ENCODE measurements at places on chromosomes 6 and 20.
A peak's percentile ranks its signal among the peaks of the same experiment; 100 is the strongest.

GRCh38 chr20:13819885-13820645, 35.2 kb downstream of the NDUFAF5 start:
- no peak for DNase-seq

DNA sequence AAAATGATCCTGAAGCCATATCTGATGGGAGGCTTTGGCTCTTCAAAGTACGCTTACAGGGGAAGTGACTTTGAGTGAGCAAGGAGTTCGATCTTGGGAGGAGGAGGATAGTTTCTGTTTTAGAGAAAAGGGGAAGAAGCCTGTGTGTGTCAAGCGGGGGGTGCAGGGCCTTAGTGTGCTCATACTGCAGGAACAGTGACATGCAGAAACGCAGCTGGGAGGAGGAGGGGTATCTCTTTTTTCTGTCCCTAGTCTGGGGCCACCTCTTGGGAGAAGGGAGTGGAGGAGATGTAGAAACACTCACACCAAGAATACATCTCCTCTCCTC, 19.8 kb downstream of the SIRPD start:
- no peak for DNase-seq

DNA sequence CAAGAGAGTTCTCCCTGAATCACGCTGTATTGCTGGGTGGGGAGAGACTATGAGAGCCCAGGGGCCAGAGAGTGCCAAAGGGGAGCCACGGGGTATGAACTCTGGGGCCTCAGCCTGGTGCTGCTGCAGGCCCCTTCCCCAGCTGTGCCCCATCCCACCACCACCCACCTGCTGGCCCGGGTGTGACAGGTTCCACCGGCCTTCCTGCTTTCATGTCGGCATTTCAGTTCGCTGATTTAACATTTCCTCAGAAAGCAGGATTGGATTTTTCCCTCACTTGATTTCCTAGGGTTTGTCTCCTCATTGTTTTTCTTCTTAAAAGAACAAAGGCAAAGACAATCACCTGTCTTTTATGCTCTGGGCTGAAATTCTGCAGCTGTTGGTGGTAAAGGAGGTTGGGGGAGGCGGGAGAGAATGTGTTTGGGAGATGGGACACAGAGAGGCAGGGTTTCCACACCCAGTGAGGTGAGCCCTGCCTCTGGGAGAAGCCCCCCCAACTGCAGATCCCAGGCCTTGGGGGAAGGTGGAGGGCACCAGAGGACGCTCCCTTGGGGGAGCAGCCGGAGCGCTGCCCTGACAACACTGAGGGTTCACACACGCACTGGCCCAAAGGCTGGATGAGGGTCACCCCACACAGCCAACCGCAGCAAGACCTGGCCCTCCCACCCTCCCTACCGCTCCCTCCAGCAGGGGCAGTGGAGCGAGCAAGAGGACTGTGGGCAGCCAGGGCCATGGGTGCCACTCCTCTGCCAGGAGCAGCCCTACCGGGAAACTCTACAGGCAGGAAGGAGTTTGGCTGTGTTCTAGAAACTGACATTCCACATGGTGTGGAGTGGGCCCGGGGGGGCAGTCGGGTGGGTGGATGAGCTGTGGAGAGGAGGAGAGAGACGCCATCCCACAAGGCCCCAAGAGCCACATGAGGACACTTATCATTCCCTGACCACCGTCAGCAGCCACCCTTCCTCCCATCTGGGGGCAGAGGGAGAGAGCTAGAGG, 10.5 kb upstream of the MLN start:
- DNase-seq, result no peak

- DNase-seq, result no peak
These were observed 158.0 kb downstream of the PHF3 start for GRCh38 chr6:63793465-63794137.

DNA sequence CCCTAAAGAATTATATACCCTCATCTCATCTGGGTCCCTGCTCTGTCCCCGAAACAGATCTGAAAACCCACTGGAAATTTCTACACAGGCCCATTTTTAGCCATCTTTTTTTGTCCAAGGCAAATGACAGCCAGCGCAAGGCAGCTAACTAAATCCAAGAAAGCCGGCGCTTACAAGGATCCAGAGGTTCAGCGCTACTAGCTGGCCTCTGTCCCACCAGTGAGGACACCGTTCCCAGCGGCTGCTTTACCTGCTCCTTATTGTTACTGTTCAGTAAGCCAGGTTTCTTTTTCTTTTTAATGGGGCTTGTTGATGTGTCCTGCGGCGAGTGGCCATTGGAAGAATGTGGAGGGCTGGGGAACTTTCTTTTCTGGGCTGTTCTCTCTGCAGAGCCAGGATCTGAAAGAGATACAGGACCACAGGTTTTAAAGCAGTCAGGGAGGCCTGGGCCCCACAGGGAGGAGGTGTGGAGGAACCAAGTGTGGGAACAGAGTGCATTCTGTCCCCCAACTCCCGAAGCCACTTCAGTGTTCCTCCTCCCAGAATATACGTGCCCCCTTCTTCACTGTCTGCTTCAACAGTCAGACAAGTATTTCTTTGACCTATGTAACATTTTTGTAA, 46.6 kb downstream of the ZMYND8 start:
- DNase-seq, result no peak

GRCh38 chr6:134201716-134202115, 116.2 kb downstream of the SGK1 start:
- DNase-seq, result no peak

- DNase-seq, result no peak
These were observed 89.4 kb downstream of the GRM4 start for GRCh38 chr6:34056305-34057108.

DNA sequence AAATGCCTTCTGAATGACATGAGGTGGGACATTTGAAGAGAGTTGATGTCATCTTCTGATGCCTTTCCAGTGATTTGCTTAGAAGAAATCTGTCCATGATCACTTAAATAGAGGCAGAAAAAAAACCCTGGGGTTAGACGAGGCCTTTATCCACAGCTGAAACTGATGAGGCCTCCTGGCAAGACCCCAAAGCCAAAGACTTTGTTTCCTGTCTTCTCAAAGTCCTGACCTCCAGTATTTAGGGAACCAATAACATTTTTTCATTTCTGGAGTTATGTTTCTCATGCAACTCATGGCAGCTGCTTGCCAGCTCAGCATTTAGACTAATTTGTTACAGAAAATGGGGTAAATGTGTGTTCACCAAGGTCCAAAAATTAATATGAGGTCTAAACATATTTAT, 248.0 kb upstream of the PRDM1 start:
- DNase-seq, result no peak

DNA sequence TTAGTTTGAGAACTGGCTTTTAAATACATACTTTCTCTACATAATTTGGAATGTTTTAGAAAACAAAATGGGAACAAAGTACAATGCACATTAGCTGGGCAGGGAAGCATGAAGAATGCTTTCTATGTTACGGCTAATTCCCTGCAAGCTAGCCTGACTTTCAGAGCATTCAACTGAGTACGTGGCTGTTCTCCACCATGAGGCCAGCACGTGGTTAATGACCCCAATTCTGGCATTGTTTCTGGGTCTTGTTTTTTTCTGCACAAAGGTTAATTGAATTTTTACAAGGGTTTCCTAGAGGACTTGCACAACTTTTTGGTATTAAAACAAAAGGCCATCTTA, 208.6 kb upstream of the AGPAT4 start:
- DNase-seq, result no peak

- DNase-seq, result no peak
These were observed 23.3 kb downstream of the RNF146 start for GRCh38 chr6:127289934-127290333.

- no peak for DNase-seq
These were observed 546.1 kb upstream of the CHD6 start for GRCh38 chr20:42164121-42164890.

DNA sequence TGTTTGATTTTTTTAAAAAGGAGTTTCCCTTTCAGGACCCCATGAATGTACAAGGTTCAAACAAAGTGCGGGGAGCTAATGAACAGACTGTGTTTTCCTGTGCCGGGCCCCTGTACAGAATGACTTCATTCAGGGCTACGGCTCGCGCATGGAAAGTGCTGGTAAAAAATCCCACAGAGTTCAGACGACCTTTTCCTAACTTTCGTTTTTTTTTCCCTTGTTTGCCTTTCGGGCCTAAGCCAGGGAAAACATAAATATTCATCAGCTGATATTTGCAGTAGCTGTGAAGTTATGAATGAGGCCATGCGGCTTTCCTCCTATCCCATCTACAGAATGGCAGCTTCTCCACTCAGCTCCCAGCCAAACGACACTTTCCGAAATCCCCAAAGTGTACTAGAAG, 74.0 kb downstream of the HAO1 start:
- no peak for DNase-seq

GRCh38 chr20:10667560-10668167, 6.1 kb downstream of the JAG1 start:
- no peak for DNase-seq

GRCh38 chr6:26251354-26252076, 113.5 kb upstream of the BTN3A2 start:
- DNase-seq, result peak; percentile 79

DNA sequence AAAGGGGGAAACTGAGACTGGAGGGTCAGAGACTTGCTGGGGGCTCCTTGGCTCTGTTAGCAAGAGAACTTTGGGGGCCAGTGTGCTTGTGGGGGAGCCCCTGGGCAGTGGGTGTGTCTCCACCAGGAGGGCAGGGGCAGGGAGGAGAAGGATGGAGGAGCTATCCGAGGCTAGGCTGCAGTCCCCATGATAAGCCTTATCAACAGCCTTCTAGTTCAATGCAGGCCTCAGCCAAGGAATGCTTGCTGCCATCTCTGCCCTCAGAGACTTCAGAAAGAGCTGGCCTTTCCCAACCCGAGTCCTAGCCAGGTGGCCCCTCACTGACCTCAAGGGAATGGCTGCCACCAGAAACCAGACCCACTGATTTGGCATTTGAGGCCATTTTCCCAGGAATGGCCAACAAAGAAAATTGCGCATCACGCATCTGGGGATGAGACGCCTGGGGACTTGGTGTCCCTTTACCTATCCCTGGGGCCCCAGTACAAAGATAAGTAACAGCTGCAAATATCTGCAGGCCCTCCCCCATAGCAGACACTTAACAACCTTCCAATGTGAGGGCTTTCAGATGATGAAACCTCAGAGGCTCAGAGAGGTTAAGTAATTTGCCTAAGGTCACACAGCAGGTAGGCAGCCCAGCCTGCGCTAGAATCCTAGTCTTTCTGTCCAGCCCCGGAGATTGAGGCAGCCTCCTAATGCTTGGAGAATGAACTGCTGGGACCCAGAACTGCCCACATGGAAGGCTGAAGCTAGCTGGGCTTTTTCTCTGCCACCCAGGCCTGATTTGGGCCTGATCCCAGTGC, 4.9 kb downstream of the TGM2 start:
- no peak for DNase-seq

DNA sequence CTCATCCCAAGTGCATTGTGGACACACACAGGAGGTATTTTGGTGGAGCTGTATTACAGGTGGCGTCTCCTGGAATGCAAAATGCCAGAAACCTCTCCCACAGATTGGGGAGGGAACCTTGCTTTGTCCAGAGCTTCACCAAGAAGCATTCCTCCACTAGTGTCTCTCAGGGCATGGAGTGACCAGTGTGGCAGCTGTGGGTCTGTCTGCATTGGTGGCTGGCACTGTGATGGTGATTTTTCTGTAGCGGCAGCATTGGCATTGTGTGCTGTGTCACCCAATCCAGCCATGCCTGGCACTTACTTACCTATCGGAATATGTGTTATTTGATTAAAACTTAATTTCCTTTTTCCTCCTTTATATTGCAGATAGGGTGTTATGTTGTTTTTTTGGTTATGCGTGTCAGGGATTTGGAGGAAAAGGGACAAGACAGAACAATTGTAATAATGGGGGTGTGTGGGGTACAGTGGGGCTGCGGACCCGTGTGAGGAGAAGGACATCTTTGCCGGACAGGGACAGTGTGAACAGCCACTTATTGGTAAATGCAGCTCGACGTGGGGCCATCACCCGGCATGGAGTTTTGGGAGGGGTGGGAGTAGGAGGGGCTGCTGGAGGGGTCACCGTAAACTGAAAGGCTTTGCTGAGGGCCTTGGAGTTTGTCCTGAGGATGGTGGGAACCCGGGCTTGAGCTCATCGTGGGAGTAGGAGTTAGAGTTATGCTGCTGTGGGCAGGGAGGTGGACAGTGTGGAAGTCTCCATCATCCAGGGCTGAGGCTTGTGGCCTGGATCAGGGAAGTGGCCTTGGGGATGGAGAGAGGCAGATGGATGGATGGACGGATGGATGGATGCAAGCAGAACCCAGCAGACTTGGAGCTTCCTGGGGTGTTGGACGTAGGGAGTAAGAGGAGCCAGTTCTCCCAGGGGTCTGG, 105.0 kb downstream of the SYCP2 start:
- no peak for DNase-seq

DNA sequence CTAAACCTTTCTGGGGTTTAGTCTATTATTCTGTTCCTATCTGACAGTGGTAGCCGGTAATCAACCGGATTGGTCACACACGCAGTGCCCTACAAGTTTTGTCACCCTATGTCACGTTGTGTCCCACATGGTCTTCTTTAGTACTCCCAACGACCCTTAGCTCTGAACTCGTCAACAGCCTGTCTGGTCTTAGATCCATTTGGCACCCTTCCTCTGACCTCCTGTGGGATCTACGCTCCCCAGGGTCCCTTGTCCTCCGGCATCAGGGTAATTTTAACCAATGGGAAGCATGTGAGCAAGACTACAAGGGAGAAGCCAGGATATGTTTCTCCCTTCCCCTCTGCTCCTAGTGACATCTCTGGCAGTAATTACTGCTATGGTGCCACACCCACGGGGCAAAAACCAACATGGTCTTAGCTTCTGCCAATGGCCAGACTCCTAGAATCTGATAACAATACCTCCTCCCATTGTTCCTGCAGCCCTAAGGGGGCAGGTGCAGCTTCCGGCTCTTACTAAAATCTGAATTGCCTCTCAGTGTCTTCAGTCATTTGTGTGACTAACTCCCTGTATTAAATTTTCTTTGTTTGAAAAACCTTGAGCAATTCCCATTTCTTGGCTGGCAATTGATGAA, 56.6 kb downstream of the MAFB start:
- no peak for DNase-seq

DNA sequence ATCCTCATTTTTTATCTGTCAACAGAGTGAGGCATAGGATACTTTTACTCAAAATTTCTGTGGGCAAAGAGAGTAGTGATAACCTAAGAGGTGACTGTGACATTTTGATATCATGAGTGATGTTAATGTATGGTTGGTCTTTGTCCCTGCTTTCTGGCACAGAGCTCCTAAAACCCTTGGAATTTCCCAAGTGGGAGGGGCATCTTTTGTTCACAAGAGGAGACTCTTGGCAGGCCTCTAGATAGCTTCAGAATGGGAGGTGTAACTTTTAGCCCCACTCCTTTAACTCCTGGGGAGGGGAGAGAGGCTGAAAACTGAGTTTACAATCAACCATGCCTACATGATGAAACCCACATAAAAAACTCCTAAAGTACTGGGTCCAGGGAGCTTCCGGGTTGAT, 527.8 kb downstream of the RFPL4B start:
- no peak for DNase-seq

- DNase-seq, result no peak
These were observed 43.9 kb upstream of the NOL4L start for GRCh38 chr20:32628960-32629530.

DNA sequence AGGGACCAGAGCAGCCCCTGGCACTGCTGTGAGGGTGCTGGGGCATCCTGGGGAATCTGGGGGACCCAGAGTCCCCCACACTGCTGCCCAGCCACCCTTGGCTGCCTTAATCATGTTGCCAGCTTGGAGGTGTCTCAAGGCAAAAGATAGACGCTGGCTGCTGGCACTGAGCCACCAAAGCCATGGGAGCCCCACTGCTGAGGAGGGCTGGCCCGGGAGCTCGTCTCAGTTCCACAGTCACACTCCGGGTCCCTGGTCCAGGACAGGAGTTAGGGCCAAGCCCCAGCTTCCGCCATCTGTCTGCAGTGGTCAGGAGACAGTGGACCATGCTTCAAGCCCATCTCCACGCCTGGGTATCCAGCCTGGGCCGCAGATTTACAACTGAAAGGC, 41.0 kb upstream of the HMGA1 start:
- no peak for DNase-seq
